ENCODE measurements at places on chromosomes 4 and X.

DNA sequence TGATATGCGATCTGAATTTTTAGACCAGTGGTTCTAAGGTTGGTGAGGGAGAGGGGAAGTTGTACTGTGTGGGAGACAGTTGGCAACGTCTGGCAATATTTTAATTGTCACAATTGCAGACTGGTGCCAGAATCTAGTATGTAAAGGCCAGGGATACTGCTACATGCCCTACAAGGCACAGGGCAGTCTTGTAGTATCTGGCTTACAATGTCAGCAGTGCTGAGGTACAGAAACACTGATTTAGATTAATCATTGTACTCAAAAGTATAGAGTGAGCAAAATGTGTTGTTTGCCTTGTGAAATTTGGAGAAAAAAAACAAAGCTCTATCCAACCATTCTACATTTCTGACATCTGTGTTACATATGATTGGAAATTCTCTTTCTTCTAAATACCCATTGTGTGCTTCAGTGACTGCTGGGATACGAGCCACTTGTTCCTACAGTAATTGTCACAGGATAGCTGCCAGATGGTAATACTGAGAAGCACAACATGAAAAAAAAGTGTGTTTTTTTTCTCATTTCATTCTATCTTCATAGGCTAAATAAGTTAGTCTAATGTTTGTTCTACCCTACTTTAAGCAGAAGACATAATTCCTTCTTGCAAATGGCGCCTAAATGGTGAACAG, 526.7 kb upstream of the AGA start:
- H3K27ac ChIP-seq, result no peak overlapping the region
- no peaks in the 10 kb centered on the region for H3K4me1 ChIP-seq
- H3K27me3 ChIP-seq, result no peaks in the 10 kb centered on the region
- H3K4me3 ChIP-seq, result no peak overlapping the region

DNA sequence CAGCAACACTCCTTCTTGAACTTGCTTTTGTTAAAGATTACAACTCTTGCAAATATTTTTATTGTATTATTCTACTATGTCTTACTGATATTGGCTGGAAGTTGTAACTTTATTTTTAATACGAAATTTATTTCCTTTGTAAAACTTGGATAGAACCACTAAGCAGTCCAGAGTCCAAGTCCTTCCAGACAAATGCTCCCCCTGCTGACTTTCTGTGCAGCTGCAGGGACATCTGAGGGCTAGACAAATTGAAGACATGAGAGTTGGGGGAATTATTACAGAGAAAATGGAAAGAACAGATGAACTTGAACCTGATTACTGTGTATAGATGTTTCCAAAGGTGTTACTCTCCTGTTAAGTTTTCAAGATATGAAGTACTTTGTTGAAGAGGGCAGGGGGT, 238.8 kb downstream of the GRIA3 start:
- no peak overlapping the region for H3K27ac ChIP-seq
- no peaks in the 10 kb centered on the region for H3K4me1 ChIP-seq
- no peak overlapping the region for H3K4me3 ChIP-seq
- H3K27me3 ChIP-seq, result no peaks in the 10 kb centered on the region

DNA sequence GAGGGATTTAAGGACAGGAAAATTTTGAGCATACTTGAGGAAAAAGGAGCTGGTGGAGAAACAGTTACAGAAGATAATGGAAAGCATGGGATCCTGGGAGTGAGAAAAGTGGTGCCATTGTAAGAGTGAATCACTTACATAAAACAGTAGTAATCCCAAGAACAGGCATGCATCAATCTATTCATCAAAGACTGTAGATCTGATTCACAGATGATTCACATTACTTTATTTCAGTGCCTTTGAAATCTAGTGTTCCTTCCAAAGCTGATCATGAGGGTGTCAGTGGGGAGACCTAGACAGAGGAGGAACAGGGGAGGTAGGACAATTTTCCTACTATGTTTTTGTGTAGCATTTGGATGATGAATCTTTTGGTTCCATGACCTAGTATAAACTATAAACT, 102.7 kb downstream of the TAB3 start:
- H3K27ac ChIP-seq, result no peak overlapping the region
- no peaks in the 10 kb centered on the region for H3K36me3 ChIP-seq
- DNase-seq, result no peak
- H3K4me1 ChIP-seq, result no peaks in the 10 kb centered on the region
- H3K27me3 ChIP-seq, result no peaks in the 10 kb centered on the region
- no peak overlapping the region for H3K4me3 ChIP-seq

DNA sequence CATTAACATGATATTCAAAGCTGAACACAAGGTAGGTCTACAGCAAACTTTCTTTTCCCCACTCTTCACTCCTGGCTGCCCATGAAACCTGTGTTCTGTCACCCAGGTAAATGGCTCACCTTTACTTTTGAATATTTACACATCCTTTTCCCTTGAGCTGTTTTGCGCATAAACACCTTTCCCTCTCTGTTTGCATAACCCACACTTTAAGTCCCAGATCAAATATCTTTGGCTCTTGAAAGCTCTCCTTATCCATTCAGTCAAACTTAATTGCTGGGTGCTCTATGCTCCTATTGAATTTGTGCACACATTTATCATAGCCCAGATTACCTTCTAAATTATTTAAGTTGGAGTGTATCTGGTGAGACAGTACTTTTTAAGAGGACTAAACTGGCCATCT, 51.7 kb upstream of the ATP8A1 start:
- no peaks in the 10 kb centered on the region for H3K36me3 ChIP-seq
- no peak overlapping the region for H3K27ac ChIP-seq
- H3K4me1 ChIP-seq, result peaks cover 25% of the 10 kb centered on the region
- peaks cover 23% of the 10 kb centered on the region for H3K27me3 ChIP-seq
- peak overlapping the region; percentile 6 for H3K4me3 ChIP-seq

DNA sequence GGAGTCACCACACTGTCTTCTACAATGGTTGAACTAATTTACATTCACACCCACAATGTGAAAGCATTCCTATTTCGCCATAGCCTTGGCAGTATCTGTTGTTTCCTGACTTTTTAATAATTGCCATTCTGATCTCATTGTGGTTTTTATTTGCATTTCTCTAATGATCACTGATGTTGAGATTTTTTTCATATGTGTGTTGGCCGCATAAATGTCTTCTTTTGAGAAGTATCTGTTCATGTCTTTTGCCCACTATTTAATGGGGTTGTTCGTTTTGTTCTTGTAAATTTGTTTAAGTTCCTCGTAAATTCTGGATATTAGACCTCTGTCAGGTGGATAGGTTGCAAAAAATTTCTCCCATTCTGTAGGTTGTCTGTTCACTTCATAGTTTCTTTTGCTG, 519.1 kb downstream of the STPG2 start:
- no peaks in the 10 kb centered on the region for H3K4me1 ChIP-seq
- H3K4me3 ChIP-seq, result no peak overlapping the region
- no peaks in the 10 kb centered on the region for H3K27me3 ChIP-seq
- DNase-seq, result no peak
- no peak overlapping the region for H3K27ac ChIP-seq
- peaks cover 1% of the 10 kb centered on the region for H3K36me3 ChIP-seq

- no peak overlapping the region for H3K27ac ChIP-seq
- no peak overlapping the region for H3K4me3 ChIP-seq
- no peaks in the 10 kb centered on the region for H3K4me1 ChIP-seq
- H3K27me3 ChIP-seq, result no peaks in the 10 kb centered on the region
- DNase-seq, result no peak
These were observed 63.9 kb downstream of the HAND2 start for GRCh38 chr4:173466101-173466500.

- H3K27me3 ChIP-seq, result no peaks in the 10 kb centered on the region
- no peak overlapping the region for H3K4me3 ChIP-seq
- no peak overlapping the region for H3K27ac ChIP-seq
- peaks cover 3% of the 10 kb centered on the region for H3K36me3 ChIP-seq
- DNase-seq, result no peak
These were observed 270.8 kb downstream of the MAPK10 start for GRCh38 chr4:86089053-86089452.

Measured in progenitor cell of endocrine pancreas (in vitro differentiated cells).